Lower leg skin (tissue), 4 donors: ENCODE measurements at places on chromosomes 1 and 21. TPM values are rescaled to one million over a fixed set of nuclear protein-coding genes. Genes with fewer than 3 reads are reported as not detected.

DNA sequence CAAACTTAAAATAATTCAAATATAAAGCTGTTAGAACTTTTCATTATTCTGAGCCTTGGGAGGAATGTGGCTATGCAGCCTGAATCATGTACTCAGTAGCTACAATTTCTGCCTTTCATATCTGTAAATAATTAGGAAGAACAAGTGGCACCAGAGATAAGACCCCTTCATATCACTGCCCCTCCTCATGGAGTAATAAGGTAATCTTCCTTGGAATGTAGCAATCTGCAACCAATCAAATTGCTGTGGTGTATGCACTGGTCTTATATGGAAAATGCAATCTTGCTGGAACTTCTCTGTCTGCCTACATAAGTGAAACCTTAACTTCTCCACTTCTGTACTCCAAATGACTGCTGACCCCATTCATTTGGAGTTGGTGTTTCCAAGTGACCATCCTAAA lies 104.4 kb upstream of the VANGL1 start:
- no peak for DNase-seq

GRCh38 chr1:55803429-55803828 lies 588.3 kb upstream of the USP24 start:
- no peak for DNase-seq

DNA sequence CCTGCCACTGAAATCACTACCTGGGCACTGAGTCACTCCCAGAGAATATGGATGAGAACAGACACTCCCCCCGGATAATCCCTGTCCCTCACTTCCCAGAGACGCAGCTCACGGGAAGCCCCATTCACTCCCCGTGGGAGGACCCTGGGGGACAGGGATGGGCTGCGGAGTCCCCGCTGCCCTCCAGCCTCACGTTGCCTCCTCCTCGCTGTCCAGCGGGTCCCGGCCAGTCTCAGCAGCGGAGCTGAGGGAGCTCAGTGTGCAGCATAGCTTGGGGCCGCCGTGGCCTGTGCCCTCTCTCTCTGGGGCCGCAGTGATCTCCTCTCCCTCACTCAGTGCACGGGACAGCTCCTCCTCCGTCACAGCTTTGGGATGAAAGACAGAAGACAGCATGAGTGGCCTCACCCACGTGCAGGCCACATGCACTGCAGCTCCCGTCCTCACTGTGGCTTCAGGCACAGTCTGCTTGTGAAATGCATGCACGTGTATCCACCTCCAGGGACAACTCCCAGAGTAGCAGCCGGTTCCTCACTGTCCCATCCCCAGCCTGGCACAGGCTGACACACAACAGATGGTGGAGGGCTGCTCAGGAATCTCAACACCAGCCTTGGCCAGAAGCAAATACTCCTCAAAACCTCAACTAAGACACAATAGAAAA lies 7.4 kb downstream of the CFAP410 start:
- no peak for DNase-seq

TLCD4 gene
- 2.9 TPM for total RNA-seq

TCHH gene
- total RNA-seq: 0.99 TPM
